ENCODE measurements at places on chromosomes 2 and 18.

GRCh38 chr18:37572736-37573135, 7.1 kb upstream of the CELF4 start:
- DNase-seq: no peak

GRCh38 chr2:169759987-169760386, 26.4 kb downstream of the KLHL23 start:
- DNase-seq: no peak

DNA sequence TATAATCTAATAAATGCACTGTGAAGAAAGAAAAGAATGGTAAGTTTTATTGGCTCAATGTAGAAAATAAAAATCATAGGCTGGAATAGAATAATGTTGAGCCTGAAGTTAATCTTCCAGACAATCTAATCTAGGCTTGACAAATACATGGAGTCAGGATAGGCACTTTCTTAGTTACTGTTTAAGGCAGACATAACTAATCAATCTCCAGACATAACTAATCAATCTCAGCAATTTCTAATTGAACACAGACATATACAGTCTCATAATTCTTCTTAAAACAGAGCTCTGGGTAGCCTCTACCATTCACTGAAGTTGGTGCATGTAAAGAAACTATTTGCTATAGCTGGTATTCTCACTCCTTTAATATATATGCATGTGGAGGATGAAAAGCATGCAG, 150.1 kb upstream of the CTAGE1 start:
- no peak for DNase-seq

DNA sequence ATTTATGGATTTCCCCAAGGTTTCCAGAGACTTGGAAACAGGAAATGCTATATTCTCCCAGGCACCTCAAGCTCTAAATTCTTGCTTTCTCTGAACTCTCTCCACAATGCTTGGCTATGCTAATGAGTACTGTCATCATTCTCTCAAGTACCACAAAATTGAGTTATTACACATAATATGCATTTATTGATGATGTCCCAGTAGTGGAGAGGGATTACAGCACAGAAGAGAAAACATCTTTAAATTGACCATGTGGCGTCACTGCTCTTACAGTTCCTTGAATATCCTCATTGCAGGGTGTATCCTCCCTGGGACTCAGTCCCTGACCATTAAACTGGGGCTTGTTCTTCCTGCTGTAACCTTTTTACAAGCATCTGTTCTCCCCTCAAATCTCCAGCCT, 681.1 kb upstream of the FANCL start:
- no peak for DNase-seq

DNA sequence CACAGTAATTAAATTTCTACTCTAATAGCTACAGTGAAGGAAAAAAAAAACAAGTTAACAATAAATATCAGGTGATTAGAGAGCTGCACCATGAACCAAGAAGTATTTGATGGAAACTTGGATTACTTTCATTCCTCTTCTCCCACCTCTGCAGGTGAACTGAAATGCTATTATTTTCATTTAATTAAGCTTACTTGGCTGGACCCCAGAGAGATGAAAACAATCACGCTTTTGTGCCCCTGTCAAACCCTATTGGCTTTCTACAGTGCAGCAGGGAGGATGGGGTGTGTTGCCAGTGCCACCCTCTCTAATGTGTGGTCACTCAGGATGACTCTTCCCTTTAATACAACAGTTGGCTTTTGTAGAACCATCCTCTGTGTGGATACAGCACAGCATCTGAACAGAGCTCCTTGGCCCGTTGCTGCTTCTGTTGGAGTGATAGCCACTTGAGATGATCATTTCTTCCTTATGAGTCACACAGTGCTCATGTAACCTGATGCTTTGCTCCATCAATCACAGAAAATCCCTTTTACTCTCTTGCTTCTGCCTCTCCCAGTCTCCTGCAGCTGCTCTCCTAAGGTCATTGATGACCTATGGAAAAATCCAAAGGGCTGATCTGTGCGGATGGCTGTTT, 5.5 kb upstream of the ARL4C start:
- DNase-seq: no peak

GRCh38 chr2:104840156-104840555, 13.8 kb upstream of the POU3F3 start:
- DNase-seq: no peak

DNA sequence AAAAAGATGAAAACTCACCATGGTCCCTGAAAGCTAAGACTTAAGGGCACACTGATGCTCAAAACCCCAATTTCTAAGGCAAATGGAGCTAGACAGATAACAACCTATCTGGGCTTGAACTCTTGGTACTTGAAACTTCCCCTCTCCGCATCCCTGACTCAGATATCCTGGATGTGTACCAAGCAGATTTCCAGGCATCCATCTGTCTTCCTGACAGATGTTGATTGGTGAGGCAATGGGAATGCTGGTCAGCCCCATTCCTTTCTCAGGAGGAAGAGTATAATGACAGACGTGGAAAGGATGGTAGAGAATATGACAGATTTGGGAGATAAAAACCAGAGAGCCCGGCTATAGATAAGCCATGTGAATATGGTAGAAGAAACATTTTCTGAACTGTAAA, 69.2 kb downstream of the ADD2 start:
- no peak for DNase-seq

GRCh38 chr2:105556366-105556765, 157.5 kb upstream of the FHL2 start:
- no peak for DNase-seq

- DNase-seq: no peak
Observed at GRCh38 chr18:22417496-22418188, at the start of gene CTAGE1. TSS of gene CTAGE1 (minus strand) at chr18:22417915. CDS start at chr18:22417811, 104 bp downstream.

DNA sequence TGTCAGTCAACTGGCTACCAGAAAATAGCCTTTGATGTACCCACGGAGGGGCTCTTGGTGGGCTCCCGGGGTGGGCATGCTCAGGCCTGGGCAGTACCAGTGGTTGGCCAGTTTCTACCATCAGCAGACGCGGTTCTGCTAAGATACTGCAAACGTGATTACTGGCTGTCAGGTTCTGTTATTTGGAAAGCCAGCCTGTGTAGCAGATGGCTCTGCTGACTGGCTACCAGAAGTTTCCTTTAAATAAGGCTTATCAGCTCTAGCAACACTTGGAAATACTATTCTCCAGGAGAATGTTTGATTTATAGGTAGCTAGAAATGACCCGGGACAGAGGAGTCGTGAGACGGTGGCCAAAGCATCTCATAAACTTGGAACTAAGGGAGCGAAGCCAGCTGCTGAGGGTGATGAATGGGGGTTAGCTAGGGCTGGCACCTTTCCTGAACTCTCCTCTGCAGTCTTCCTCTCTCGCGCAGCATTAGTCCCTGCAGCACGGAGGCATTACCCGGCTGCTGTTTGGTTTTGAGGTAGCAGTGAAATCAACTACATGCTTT, 171.9 kb downstream of the AGAP1 start:
- DNase-seq: no peak

GRCh38 chr2:127379712-127380355, 7.9 kb downstream of the MAP3K2 start:
- no peak for DNase-seq

- DNase-seq: no peak
Observed at GRCh38 chr2:225452677-225453076, 53.2 kb downstream of the NYAP2 start.

- DNase-seq: no peak
Observed at GRCh38 chr2:14143435-14143834, 489.1 kb upstream of the LRATD1 start.

DNA sequence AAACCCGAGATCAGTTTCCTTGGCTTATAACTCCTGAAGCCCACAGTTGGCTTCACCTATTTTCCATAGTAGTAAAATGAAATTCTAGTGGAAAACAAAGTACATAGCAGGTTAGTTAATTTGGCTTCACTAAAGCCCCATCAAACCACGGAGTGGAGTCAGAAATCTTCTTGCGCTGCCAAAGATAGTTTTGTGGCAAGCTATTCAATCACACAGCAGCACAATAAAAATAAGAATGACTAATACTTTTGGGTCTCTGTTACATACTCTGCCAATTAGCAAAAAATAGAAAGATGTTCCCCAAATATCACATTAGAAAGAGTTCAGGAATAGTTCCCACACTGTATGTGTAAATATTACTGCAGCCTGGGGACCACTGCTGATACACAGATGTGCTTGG, 175.2 kb upstream of the NOL4 start:
- DNase-seq: no peak

DNA sequence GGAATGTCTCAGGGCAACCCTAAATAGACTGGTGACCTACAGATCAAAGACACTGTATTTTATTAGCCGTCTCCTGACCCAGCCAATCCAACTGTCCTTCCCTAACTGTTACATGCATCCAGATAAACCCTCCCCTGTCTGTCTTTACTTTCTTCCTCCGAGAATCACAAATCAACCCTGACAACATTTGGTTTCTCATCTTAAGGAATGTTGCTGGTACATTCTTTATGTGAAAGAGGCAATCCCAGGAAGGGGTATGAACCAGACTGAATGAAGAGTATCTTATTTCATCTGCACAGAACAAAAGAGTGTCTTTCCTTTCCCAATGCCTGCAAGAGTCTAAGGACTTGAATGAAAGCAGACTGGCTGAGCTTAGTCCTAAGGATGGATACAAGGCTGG, 113.9 kb upstream of the LTBP1 start:
- no peak for DNase-seq

DNA sequence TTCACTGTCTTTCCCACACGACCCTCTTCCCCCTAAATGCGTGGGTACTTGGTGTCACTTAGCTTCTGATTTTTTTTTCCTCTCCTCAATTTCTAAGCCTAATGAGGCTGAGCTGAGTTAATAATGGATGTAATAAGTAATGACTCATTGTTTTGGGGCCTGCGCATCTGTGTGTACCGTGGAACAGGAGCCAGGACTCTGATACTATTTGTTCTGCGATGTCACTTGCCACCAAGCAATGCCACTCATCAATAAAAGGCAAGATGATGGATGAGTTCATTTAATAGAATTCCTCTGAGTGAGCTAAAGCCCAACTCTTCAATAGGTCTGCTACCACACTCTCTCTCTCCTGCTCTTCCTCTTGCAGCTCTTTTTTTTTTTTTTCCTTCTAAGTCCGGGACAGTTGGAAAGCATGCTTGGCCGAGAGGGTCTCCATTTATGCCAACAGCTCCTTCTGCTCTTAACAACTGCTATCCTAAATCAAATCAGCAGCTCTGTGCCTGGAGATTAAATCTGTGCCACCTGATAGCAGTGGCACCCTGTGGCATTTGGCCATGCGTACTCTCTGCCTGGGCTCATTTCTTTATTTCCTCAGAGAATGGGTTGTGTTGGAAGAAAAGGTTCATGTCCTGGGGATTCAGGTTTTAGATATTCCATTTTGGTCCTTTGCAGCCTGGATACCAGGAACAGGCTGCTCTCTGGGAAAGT, 1284.2 kb upstream of the PIK3C3 start:
- DNase-seq: no peak

DNA sequence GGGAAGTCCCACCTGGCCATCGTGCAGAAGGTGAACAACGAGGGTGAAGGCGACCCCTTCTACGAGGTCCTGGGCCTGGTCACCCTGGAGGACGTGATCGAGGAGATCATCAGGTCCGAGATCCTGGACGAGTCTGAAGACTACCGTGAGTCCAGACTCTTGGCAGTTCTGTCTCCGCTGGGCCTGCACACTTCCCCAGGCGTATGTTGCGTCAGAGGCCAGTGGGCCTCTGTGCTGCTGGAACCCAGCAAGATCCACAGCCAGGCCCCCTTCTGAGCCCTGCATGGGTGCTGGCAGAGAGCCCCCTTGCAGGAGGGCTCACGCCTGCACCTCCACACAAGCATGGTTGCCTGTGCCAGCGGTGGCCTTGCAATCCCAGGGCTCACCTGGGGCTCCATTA, 9.0 kb downstream of the CNNM3 start:
- no peak for DNase-seq

DNA sequence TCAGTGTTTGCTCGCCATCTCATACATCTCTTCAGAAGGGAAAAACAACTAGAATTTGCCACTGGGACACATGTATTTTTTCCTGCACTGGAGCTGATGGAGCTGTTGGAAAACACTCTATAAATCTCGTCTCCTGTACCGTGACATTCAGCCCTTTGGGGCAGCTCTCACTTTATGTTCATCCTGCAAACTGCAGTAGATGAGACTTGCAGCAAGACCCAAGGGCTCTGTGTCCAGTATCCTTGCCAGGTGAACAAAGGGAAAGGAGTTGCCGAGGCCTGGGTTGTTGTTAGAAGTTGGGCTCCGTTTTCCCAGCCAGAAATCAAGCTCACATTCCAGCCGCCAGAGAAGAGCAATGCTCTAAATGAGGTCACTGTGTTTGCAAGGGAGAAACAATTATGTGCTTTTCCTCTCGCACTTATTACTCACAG, 285.1 kb downstream of the SLC4A3 start:
- no peak for DNase-seq

GRCh38 chr2:42519624-42520023, 25.8 kb upstream of the KCNG3 start:
- no peak for DNase-seq

DNA sequence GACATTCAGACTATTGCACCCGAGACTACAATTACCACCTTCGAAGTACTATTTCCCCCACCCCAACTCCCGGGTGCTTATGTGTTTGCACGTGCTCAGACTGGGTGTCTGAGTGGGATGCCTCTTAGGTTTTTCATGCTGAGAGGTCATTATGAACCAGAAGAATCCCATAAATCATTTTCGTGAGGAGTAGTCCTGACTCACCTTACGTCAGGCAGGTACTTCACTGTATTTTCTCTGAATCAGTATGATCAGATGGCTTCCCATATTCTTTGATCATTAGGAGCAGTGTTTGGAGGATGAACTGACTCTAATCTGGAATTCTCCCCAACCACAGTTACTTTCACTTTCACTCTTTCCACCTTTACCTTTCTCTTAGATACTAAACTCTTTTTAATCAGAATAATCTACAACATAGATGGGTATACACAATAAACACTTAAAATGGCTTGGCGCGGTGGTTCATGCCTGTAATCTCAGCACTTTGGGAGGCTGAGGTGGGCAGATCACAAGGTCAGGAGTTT, 38.4 kb upstream of the STAT4 start:
- no peak for DNase-seq

- DNase-seq: no peak
Observed at GRCh38 chr2:183740241-183740640, 616.0 kb downstream of the NUP35 start.

DNA sequence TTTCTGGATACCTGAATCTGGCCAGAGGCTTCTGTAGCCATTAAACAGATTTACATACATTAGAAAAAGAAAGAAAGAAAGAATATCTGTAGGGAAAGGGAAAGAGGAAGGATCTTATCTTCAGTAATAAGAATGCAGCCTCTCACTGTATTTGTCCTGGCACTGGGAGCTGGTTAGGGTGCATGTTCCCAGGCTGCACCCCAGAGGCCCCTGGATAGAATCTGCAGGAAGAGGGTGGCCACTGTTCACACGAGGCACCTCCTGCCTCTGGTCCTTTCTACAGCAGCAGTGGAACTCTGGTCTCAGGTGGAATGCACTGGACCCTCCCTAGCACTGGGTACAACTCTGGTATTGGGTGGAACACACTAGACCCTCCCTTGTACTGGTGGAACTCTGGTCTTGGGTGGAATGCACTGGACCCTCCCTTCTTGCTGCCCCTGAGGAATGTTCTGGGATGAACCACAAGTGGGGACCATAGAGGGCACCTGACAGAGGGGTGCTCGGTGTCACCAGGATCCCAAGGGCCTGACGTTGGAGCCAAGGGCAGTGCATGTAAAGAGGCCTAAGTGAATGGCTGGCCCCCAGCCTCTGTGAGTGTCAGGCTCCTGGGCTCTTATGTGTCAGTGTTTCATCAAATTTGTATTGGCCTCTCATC, 27.4 kb upstream of the PXDN start:
- DNase-seq: no peak

GRCh38 chr18:63588909-63589308, 1.8 kb downstream of the SERPINB13 start:
- no peak for DNase-seq

- no peak for DNase-seq
Observed at GRCh38 chr2:171522052-171522787, at the start of gene CYBRD1. TSS of gene CYBRD1 (plus strand) at chr2:171522474. CDS start at chr2:171522546, 72 bp downstream.

Measured in NCI-H2081 treated with DMSO at 0.1 percent for 48 hours (cell line).